ENCODE measurements at places on chromosomes 2 and 18.
A peak's percentile ranks its signal among the peaks of the same experiment; 100 is the strongest.

- DNase-seq = peak; percentile 84
These were observed 2.9 kb downstream of the CYP26B1 start for GRCh38 chr2:72144632-72145288.

GRCh38 chr2:233414777-233415570 lies 60.7 kb downstream of the DGKD start:
- DNase-seq = no peak

DNA sequence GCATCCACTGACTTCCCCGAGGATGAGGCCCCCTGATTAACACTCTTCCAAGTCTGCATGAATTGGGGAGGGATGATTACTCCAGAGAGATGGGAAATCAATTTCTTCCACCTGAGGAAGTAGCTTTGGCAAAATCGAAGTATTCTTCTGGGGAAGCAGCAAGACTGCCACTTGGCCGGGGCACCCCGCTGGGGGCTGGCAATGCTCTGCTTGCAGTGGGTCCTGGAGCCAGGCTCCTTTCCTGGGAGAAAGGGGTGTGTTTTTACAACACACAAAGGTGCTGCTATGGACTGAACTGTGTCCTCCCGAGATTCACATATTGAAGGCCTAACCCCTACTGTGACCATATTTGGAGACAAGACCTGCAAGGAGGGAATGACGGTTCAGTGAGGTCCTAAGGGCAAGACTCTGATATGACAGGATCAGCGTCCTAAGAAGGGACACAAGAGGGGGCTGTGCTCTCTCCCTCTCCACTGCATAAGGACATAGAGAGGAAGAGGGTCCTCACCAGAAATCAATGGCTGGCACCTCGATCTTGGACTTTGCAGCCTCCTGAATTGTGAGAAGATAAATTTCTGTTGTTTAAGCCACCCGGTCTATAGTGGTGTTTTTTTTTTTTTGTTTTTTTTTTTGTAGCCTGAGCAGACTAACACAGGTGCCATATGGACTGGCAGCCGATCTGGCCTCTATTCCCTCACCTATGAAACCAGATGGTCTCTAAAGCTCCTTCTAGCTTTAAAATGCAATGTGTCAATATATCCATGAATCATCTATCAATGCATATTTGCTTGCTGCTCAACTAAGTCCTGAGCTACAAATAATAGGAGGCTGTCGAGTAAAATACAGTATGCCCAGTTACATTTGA lies 3.6 kb upstream of the SMARCAL1 start:
- peak; percentile 48 for DNase-seq

GRCh38 chr2:208708486-208708885 lies 301.9 kb downstream of the PTH2R start:
- DNase-seq = no peak

DNA sequence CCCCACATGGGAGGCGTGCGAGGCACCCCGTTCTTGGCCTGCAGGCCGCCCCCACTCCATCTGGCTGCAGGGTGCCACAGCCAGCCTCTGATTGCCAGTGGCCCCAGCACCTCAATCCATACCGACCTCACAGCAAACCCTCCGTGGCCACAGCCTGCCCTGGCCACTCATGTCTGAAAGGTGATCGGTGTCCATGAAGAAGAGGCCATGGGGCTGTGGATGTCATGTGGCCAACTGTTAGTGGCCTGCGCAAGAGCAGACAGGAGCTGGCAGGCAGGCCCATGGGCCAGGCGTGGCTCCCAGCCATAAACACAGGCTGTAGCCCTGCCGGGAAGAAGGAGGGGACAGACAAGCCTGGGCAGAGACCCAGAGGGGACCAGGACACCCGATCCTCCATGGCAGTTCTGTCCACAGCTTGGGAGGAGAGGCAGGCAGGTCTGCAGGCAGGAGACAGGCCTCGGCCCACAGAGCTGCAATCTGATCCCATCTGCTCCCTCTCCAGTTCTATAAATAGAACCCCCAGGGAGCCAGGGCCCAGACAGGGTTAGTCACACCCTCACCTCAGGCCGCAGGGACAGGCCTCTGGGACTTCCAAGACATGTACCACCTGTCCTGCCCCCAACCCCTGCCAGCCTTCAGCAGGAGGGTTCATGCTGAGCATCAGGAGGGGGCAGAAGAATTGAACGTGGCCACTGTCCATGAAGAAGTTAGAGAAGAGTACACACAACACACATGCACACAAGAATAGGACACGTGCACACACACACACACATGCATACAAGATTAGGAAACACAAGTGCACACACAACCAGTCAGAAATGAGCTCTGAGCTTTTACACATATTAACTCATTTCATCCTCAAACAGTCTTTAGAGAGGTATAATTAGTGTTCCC lies 16.9 kb downstream of the STEAP3 start:
- DNase-seq = peak; percentile 37

DNA sequence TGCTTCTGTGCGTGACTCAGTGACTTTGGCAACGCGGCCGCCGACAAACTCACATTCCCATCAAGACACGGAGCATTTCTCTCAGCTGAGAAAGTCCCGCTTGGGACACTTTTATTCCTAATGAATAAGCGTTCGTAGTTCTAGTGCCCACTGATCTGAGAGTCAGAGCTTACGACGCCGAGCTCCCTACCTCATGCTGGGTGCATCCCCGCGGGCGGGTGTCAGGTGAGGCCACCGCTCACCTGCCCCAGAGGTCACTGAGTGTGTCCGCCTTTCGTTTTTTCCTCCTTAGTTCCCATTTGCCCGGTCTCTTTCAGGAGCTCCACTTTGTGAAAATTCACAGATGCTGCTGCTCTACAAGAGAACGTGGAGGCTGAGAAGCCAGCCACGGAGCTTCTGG lies 43.6 kb upstream of the TMEM18 start:
- DNase-seq = no peak

- no peak for DNase-seq
These were observed 27.7 kb downstream of the SNORC start for GRCh38 chr2:232897598-232898408.

DNA sequence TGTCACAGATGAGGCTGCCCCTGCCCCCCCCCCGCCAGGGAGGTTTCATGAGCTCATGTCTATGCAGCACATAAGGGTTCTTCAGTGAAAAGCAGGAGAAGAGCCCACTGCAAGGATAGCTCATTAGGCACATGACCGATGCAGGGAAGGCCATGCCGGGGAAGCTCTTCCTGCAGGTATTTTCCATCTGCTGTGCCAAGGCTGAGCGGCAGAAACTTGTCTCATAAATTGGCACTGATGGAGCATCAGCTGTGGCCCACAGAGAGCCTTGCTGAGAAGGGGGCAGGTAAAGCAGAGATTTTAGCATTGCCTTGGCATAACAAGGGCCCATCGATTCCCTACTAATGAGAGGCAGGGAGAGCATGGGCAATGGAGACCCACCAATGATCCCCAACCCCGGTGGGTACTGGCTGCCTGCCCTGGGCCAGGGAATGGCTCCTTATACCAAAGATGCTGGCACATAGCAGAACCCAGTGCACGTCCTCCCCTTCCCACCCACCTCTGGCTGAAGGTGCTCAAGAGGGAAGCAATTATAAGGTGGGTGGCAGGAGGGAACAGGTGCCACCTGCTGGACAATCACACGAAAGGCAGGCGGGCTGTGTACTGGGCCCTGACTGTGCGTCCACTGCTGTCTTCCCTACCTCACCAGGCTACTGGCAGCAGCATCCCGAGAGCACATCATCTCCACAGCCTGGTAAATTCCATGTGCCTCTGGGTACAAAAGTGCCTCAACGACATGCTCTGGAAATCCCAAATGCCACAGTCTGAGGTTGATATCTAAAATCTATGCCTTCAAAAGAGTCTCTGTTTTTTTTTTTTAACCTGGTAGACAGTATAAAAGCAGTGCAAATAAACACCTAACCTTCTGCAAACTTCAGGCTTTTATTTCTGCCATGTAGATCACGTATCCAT lies 41.4 kb downstream of the STEAP3 start:
- DNase-seq = peak; percentile 72

DNA sequence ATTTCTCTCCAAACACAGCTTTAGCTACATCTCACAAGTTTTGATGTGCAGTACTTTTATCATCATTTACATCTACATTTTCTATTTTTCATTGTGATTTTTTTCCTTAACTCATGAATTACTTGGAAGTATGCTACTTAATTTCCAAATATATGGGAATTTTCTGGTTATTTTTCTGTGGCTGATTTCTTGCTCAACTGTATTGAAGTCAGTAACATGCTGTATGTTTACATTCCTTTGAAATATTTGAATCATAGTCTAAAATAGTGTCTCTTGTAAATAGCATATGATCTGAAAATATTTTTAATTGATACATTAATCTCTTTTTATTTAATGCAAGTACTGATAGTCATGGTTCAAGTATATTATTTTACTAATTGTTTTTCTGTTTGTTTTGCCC lies 26.0 kb upstream of the GALNT5 start:
- no peak for DNase-seq

DNA sequence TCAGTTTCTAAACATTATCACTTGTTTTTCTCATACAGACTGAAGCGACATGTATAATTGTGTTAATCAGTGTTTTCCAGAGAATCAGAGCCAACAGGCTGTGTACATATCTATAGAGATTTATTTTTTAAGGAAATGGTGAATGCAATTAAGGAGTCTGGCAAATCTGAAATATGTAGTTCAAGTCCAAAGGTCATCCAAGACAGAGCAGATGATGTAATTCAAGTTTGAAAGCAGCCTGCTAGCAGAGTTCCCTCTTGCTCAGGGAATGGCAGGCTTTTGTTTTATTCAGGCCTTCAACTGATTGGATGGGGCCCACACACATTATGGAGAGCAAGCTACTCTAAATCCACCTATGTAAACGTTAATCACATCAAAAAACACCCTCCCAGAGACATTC lies 282.6 kb downstream of the CBLN2 start:
- no peak for DNase-seq

DNA sequence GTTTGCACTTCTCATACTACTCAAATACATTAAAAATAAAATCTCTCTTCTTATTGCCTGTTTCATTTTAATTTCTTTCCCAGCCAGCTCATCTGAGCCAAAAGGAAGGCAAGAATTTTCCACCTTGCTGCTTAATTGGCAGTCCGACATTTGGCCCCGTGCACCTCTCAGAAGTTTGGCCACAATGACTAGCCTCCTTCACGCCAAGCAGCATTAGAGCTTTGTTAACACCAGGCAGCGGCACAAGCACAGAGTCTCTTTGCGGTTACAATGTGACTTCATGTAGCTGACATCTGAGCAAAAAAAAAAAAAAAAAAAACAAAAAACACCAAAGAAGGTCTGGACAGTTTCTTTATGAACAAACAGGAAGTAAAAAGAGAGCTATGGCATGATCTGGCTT lies 248.9 kb downstream of the OSR1 start:
- no peak for DNase-seq

GRCh38 chr2:51490576-51491234 lies 458.8 kb upstream of the NRXN1 start:
- no peak for DNase-seq

GRCh38 chr2:72340665-72341064 lies 193.0 kb upstream of the CYP26B1 start:
- peak; percentile 21 for DNase-seq

DNA sequence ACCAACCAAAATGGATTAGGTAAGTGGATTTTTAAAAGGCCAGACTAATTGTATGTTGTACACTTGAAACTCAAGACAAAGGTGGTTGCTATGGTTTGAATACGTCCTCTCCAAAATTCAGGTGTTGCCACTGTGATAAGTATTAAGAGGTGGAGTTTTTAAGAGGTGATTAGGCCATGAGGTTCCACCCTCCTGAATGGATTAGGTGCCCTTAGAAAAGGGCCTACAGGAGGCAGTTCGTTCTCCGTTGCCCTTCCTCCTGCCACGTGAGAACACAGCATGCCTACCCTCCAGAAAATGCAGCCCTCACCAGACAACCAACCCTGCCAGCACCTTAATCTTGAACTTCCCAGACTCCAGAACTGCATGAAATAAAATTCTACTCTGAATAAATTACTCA lies 51.2 kb downstream of the CHMP3 start:
- DNase-seq = no peak

- peak; percentile 77 for DNase-seq
These were observed at the start of gene WDSUB1 for GRCh38 chr2:159285929-159286708. Gene WDSUB1 (minus strand): TSS chr2:159286703. CDS start chr2:159283069, 3,634 bp downstream.

GRCh38 chr2:217482056-217482710 lies 520.6 kb downstream of the TNS1 start:
- no peak for DNase-seq

- peak; percentile 61 for DNase-seq
These were observed 500 bp downstream of the LIMS1 start for GRCh38 chr2:108534584-108535356.

GRCh38 chr2:172751564-172751963 lies 15.9 kb downstream of the RAPGEF4 start:
- DNase-seq = peak; percentile 14
